Fibroblast of villous mesenchyme (primary cell): ENCODE measurements at places on chromosomes 13 and 19.

GRCh38 chr13:97141097-97141496, 81.0 kb upstream of the MBNL2 start:
- DNase-seq: no peak

- peak; percentile 97 for DNase-seq
Observed at GRCh38 chr13:28329395-28330158, 165.4 kb downstream of the FLT1 start.

DNA sequence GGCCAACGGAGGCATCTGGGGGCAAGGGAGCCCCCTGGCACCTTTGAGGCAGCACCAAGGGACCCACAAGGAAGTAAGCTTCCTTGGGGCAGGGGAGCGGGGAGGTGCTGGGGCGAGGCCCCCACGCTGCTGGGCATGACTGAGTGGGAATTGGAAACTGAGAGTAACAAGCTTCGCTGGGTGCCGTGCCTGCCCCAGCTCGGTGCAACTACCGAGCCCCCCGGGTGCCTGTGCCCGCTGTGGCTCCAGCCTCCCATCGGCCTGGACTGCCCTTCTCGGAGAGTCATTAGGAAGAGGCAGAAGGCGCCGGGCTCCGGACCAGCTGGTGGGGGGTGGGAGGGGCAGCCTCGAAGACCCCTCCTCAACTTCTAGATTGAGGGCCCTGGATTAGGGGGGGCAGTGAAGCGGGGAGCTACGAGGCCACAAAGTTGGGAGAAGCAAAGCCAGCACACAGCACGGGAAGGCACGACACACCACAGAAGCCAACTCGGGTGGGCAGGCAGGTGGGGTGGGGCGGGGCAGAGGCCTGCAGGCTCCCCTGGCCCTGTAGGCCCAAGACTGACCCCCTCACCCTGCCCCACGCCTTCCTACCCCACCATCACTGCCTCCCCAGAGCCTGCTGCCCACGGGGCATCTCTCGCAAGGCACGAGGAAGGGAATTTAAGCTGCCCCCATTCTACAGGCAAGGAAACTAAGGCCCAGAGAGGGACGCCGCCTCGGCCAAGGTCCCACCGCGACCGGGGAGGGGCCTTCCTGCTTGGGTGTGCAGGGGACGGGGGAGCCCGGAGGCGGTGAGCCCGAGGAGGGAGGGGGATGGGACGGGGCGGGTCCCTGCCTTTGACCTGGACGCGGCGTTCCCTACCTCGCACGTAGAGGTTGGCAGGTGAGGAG, 83.2 kb downstream of the PTPRS start:
- DNase-seq: no peak

GRCh38 chr19:932648-933552, 7.1 kb downstream of the ARID3A start:
- DNase-seq: peak; percentile 97
